RCC 7860 (cell line): ENCODE measurements at places on chromosomes 2 and 18.

- no peak for DNase-seq
These were observed 33.7 kb downstream of the YES1 start for GRCh38 chr18:778194-778927.

DNA sequence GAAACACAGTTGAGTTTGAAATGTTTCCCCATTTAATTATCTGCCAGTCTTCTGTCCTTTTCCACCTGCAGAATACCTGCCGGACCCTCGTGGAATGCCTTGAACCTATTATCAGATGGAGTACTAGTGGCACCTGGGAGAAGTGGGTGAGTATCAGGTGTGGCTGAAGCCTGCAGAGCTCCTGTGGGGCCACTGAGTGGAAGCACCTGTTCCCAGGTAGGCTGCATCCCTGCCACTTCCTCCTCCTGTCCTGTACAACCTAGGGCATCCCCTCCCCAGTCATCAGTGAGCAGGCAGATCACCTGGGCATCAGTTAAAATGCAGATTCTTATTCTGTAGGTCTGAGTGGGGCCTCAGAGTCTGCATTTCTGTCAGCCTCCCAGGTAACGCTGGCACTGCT lies 80.8 kb upstream of the BZW1 start:
- no peak for DNase-seq

DNA sequence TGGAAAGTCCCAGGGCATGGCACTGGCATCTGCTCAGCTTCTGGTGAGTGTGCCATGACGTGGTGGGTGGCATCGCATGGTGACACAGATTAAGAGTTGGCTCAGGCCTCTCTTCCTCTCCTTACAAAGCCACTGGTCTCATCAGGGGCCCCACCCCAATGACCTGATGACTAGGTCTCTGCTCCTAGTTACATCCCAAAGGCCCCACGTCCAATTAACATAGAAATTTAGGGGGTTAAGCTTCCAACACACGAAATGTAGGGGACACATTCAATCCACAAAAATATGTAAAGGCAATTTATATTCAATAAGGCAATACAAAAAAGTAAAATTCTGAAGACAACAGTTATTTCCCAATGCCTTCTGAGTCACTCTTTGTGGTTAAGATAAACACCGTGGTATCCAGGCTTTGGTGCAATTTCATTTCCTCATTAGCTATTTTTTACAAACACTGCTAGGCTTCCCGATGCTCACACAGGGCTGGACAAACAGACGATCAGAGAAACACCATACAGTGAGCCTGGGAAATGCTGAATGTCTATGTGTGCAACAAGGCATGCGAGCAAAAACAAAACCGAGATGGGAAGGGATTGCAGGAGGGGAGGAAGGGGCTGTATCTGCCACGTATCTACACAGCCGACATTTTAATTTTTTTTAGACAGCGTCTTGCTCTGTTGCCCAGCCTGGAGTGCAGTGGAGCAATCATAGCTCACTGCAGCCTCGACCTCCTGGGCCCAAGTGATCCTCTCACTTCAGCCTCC lies 67.2 kb downstream of the MBP start:
- peak; percentile 82 for DNase-seq

GRCh38 chr18:4369705-4370104 lies 85.4 kb downstream of the DLGAP1 start:
- no peak for DNase-seq

- no peak for DNase-seq
These were observed 458.8 kb upstream of the NRXN1 start for GRCh38 chr2:51490576-51491234.
